ENCODE measurements at places on chromosomes 12 and 14. TPM values are rescaled to one million over a fixed set of nuclear protein-coding genes. Genes with fewer than 3 reads are reported as not detected.

DNA sequence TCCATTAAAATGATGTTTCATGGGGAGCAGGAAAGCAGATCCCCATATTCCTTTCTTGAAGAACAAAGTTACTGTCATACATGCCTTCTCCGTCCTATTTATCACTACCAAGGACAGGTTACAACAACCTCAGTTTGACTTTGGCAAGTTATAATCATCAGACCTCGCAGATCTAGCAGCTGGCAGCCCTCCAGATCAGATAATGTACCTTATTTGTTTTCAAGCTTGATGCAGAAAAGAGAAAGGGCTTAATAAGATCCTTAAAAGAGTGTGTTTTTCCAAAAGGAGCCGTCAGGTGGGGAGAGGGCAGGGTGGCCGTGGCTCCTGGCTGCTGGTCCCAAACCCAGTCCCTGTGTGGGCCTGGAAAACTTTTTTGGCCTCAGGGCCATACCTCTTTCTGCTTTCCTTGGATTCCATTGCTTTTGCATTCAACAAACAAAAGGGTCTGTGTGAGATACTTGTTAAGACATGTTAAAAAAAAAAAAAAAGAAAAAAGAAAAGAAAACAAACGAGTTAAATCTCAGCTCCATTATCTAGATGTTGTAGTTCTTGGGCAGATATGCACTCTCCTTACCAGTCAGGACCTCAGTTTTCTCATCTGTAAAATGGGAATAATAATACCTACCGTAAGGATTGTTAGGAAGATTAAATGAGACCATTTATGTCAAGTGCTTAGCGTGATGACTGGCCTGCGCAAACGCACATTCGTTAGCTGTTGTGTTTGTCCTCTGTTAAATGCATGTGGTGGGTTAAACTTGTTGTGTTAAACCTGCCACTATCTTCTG, 64.6 kb downstream of the B4GALNT3 start:
- DNase-seq, result no peak

DNA sequence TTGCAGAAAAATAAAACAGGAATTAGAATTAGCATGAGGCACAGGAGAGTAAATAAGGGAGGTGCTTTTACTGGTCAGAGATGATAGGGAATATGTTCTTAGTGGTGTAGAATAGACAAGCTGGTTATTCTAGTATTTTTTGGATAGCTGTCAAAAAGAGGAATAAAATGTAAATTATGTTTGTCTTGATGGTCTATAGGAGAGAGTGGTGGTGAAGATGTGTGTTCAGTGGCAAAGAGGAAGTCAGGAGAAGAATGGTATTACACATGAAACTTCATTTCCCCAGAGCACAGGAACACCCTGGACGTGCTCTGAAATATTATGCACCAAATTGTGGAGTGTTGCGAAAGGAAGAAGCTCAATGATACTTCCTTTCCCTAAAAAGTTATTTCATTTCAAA, 27.8 kb downstream of the MUCL1 start:
- DNase-seq, result no peak

GRCh38 chr14:58629281-58629680, 8.5 kb upstream of the DACT1 start:
- no peak for DNase-seq

GRCh38 chr12:127193341-127193740, 1073.6 kb upstream of the TMEM132C start:
- DNase-seq, result no peak

- no peak for DNase-seq
Measured at GRCh38 chr12:59070322-59070933, 150.1 kb upstream of the LRIG3 start.

DNA sequence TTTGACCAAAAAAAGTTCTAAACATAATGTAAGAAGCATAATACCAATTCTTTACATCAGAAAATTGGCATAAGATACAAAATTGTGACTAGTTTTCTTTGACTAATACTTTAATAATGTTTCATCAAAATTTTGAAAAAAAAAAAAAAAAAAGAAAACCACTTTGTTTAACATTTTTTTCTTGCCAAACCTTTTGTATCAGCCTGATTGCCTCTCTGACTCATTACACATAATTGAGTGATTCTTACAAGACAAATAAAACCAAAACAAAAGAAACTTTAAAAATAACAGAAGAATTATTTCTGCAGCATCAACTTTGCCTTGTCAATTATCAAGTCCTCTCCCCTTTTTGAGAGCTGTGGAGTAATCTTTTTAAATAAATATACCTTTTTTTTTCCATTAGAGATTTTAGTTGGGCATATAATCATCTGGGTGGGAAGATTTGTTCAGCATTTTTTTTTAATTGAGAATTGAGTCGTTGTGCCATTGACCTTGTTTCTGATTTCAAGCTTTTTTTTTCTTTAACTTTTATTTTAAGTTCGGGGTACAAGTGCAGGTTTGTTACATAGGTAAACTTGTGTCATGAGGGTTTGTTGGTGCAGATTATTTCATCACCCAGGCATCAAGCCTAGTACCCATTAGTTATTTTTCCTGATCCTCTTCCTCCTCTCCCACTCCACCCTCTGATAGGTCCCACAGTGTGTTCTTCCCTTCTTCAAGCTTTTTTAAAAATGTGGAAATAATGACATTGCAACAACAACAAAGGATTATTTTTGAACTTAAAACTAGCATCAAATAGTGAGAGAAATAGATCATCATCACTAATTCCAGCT, 45.8 kb upstream of the HMGA2 start:
- no peak for DNase-seq

DNA sequence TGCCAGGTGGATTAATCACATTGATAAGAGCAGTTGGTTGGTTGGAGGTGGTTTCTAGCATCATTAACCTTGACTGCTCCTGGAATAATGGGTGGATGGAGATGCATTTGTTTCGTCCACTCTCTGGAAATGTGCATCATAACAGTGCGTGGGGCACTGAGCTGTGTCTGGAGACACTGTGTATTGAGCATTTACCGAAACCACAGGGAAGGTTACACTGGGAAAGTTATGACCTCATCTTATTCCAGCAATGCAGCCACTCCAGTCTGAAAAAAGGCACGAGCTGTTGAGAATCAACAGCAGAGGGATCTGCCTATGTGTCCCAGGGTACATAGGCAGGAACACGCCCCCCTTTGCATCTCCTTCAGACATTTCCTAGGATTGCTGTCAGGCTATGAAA, 27.2 kb downstream of the RNFT2 start:
- no peak for DNase-seq

DNA sequence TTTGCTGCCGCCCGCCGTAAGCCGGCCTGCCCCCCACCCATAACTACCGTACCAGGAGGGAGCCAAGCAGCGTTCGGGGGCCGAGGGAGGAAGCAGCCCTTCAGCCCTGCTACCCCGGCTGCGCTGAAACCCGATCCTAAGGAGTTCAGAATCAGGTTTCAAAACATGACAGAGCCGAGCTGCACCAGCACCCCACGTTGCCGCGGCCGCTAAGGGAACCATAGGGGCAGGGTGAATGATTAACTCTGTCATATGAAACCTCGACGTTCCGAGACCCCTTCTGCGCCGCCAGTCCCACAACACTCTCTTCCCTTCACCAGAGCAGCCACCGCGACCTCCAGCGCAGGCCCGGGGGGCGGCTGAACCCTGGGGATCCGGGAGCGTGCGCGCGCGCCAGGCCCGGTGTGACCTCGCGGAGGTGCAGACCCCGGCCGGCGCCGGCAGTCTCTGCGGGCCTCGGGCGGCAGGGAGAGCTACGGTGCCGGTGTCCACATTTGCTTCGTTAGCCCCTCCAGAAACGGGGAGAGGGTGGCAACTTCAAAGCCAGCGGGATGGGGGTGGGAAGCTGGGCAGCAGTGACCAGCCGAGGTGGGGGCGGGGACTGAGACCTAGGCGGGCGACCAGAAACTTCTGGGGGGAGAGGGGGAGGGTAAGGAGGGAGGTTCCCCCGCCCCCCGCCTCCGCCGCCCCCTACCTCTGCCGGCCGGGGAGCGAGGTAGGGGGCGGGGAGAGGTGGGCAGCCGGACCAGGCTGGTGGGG, 1.6 kb downstream of the SIX4 start:
- DNase-seq, result peak; percentile 66

DNA sequence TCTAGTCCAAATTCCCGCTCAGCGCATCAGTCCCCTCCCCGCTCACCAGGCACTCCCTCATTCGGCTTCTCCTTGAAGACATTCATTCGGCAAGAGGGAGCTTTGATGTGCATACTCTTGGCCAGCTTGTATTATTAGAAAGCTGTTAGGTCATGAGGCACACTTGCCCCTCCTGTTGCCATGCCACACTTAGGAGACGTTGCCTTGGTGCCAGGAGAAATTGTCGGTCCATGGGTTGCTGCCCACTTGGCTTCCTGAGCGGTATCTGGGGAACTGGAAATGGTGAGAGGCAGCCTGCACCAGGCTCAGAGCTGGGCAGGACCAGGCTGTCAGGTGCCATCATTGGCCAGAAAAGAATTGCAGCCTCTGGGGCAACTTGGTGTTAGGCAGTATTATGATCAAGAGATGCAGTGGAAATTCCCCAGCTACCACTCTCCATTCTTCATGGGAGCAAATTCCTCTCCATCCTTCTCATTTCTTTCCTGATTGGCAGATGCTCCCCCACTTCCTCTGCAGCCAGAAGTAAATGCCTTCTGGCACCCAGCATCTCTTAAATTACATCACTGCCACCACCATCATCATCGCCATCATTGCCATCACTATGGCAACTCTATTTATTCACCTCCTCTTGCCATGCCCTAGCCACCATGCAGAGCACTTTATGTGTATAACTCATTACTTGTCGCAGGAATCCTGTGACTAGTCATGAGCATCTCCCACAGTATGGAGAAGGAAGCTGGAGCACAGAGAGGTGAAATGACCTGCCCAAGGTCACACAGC, 12.4 kb downstream of the CABP1 start:
- no peak for DNase-seq

GRCh38 chr14:105889666-105890473, 363.5 kb downstream of the TMEM121 start:
- peak; percentile 19 for DNase-seq

DNA sequence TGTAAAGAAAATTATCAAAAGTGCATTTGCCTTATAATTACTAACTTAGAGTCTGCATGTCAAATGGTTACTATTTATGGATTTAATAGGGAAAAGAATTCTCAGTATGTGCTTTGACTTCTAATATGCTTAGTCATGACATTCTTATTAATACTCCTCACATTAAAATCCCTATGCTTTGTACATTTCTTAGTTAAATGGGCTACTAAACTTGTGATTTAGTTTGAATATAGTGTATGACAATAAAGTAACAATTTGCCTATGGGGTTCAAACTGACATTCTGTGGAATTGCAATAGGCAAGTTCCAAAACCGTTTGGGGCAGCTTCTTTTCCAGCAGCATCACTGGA, 361.9 kb upstream of the TMTC1 start:
- no peak for DNase-seq

DNA sequence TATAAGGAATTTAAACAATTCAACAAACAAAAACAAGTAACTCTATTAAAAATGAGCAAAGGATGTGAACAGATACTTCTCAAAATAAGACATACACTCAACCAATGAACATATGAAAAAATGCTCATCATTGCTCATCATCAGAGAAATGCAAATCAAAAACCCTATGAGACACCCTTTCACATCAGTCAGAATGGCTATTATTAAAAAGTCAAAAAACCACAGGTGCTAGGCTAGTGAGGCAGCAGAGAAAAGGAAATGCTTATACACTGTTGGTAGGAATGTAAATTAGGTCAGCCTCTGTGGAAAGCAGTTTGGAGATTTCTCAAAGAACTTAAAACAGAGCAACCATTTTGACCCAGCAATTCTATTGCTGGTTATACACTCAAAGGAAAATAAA, 52.0 kb downstream of the NAV3 start:
- no peak for DNase-seq

DNA sequence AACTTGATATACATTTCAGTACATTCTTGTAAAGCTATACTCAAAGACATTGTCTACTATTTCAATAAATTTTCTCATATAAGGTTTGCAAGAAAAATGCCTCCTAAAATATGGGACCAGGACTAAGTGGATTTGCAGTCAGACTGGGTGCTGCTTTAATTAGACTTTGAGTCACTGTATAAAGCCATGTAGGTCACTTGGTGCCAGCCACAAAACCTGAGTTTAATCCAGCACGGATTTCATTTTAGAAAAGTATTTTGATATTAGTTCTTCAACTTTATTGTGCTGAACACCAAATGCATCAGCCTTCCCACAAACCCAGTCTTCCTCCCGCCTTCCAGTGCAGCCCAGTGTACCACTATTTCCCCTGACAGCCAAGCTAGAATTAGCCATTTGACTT, 9.9 kb upstream of the NID2 start:
- DNase-seq, result no peak

GRCh38 chr12:93944201-93944600, 204.2 kb upstream of the PLXNC1 start:
- no peak for DNase-seq

GRCh38 chr12:9112076-9112853, 3.5 kb downstream of the A2M start:
- no peak for DNase-seq

Gene EFCAB11
- 8.9 TPM for total RNA-seq

Gene GPR84
- 1.7 TPM for total RNA-seq

Gene CLEC1B
- total RNA-seq, result not detected

Gene OR10G3
- total RNA-seq, result not detected

Gene SAMD15
- 6.2 TPM for total RNA-seq

Gene PXMP2
- 23.4 TPM for total RNA-seq

Gene SLC5A8
- total RNA-seq, result 1.6 TPM

Gene BRI3BP
- 8.8 TPM for total RNA-seq

Gene GDF3
- total RNA-seq, result 0.66 TPM

Gene ABCC9
- total RNA-seq, result 21.3 TPM

All from kidney (tissue), 22 donors.